ENCODE measurements at places on chromosomes 4 and X.

GRCh38 chr4:143514497-143514896 lies 995 bp downstream of the SMARCA5 start:
- DNase-seq: peak; percentile 14

DNA sequence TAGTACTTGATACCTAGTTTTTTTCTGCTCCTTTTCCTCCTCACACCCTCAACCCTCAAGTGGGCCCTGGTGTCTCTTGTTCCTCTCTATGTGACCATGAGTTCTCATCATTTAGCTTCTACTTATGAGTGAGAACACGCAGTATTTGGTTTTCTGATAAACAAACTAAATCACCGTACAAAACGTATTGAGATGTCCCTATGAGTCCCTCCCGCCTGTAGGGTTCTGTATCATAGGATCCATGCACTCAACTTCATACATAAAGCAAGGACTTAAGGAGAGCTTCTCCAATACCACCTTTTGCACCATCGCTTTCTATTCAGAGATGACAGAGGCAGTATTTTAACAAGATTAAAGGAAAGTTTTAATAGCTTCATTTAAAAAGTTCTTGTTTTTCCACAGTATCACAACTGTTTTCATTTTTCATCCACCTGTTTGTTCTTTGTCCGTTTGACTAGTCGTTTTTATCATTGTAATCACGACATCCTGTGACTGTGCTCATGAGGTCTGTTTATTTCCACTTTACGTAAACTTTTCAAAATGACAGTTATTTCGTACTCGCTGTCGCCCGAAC lies 457 bp upstream of the RAB9A start:
- DNase-seq: no peak

DNA sequence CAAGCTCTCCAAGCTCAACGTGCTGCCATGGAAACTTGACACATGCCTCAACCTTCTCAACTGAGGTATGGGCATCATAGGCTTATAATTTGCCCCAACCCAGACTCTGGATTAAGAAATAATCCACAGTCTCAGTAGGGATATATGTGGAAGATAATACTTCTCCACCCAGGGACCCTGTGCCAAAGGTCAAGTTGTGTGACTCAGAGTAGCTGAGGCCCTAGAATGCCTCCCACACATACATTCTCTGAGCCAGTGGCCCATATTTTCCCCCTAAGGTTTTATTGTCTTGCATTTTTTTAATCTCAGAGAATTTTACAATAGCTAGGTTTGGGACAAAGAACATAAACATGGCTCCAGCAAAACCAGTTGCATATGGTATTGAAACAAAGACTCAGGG lies 283.1 kb downstream of the IDS start:
- no peak for DNase-seq

DNA sequence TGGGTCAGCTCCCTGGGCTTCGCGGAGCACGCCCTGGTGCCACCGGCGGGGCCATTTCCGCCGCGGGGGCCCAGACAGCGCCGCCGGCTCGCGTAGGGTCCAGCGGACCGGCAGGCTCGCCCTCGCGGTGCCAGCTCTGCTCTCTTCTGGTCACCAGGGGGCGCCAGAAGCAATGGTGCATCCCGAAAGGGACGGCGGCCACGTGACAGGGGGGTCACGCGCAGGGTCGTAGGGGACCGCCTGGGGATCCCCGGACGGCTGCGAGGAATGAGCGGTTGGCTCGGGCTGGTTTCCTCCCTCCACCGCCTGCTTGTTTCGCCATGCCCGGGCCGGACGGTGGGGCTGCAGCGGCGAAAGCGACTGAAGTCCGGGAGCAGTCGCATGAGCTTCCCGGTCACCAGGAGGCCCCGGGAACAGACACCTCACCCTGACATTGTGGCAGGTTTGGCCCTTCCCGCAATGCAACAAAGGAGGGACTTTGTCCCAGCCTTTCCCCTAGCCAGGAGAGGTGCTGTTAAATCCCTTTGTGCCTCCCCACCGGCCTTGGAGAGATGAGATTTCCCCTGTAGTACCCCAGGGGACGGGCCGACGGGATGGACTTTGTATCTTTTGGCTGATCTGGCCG lies 15.8 kb downstream of the ZCCHC12 start:
- DNase-seq: peak; percentile 40

DNA sequence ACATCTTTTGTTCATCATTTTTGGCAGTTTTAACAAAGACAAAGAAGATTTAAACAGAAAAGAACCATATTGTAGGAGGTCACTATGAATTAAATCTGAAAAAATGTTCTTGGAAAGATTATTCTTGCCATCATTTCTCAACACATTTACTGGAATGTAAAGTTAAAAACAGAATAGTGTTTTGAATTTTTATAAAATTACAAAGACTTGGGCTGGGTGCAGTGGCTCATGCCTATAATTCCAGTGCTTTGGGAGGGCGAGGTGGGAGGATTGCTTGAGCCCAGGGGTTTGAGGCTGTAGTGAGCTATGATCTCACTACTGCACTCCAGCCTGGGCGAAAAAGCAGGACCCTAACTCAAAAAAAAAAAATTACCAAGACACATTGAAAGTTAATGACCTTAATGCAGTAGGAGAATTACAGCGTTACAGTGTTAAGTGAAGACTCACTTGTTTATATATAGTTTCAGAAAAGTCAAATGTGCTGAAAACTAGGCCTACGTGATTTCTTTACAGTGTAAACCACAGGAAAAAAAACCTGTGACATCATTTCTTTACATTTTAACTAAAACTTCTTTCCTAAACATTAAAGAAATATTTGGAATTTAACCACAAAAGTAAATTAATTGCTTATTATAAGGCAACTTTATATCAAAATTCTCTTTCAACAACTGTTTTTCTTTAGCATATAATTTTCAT lies 7.9 kb downstream of the FAM13A start:
- DNase-seq: no peak

- DNase-seq: no peak
Measured at GRCh38 chr4:25580633-25581467, 74.8 kb upstream of the SLC34A2 start.

DNA sequence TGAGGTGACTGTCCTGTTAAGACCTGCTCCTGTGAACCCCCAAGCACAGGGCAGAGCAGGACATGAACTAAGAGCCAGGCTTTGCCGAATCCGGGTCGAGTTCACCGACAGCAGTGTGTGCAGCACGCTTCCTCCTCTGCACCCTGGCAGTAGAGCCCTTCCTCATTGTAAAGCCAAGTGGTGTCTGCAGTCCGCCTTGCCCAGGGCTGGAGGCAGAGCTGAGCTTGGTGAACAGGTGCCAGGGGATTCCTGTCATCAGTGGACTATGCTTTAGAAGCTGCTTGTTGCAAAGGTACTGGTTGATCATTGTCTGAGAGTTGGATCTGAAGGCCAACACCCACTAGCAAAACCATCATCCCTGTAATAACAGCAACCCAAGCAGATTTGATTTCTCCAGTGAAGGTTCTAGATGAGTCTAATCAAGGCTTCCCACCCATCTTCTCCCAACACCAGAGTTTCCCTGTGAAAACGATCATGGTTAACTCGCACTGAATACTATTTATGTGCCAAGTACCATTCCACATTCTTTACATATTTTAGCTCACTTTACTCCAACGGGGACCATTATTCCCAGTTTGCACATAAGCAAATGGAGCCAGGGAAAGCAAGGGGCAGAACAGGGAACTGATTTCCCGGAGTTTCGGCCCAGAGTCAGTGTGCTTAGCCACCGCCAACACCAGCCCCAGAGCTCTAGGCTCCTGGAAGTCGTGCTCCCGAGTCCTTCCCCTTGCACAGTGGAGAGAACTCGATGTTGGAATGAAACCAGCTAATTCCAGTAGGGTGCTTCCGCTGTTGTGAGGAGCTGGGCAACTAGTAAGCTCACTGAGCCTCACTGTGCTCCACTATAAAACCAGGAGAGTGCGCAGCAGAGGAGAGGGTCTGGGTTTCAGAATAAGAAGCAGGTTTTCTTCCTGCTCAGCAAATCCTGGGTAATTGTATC lies 1.4 kb upstream of the SLC34A2 start:
- no peak for DNase-seq

DNA sequence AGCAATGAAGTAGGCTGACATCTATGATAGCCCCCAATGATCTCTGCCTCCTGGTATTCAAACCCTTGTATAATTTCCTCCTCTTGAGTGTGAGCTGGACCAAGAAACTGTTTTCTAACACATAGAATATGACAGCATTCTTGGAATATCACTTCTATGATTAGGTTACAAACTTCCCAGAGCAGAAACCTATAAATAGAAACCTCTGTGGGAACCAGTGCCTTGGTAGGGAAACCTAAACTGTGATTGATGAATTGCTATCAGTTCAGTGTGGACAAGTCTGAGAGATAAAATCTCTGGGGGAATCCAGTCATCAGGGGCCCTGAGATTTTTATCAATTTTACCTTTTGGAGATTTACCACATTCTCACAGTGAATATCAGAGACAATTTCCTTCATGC lies 756.5 kb upstream of the AGA start:
- no peak for DNase-seq

DNA sequence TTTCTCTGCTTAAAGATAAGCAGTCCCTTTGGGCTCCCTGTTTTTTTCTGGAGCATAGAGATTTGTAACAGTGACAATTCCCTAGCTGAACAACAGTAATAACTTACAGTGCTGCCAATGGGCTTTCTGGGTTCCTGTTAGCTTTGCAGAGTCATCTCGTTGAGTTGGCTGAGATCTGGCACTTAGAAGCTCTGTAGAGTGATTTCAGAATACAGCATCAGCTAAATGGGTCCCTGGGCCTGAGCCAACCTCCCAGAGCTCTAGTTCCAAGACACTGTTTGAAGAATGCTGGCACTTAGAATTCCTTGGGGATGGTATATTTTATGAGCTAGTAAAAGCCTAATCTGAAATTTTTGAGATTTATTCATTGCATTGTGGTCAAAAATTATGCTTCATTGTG lies 43.5 kb upstream of the SERTM2 start:
- no peak for DNase-seq

DNA sequence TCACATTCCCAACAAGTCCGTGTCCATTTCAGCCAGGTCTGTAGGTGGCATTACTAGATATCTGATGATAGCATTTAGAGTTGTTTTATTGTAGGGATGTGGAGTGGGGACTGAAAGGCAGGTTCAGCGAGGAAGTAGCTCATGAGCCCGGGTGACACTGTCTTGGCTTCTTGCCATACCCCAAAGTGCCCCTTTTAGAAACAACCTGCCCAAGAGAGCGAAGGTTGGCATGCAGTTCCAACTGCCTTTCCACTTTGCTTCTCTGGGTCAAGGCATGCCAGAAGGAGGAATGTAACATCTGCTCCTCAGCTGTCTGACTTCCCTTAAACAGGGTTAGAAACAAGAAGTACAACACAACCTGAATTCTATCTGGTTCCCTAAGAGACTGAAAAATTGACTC lies 9.0 kb downstream of the GRIA3 start:
- no peak for DNase-seq

DNA sequence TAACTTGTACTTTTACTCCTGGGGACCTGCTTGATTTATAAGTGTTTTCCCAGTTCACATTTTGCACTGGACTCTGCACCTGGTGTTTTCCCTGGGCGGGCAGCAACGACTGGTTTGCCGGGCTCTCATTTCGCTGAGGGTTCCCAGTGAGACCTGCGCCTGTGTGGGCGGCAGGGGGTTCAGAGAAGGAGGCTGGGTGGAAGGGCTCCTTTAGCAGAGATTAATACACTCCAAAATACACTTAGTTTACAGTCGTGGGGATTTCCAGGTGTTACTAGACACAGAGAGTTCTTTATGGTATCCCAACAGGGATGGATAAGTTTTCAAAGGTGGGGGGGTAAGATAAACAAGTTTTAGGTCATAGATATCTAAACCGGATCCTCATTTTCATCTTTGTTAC lies 53.0 kb upstream of the SHISA3 start:
- no peak for DNase-seq

DNA sequence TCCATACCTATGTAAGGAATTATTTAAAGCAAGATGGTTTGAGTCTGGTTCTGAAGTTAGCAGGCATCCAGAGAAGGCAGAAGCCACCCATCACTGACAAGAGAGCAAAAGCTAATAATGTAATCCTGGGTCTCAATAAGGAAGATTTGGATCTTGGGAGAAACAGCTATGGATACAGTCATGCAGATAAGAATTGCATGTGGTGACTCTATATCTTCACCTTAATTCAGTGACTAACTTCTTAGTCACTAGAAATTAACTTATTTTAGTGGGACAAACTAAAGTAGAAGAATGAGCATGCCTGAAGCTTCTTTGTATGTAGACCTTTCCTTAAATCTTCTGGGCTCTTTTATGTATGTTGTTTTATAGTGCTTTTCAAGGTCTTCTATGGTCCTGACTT lies 66.6 kb downstream of the ATP10D start:
- DNase-seq: no peak

- DNase-seq: no peak
Measured at GRCh38 chr4:14178421-14178820, 550.9 kb upstream of the BOD1L1 start.

- no peak for DNase-seq
Measured at GRCh38 chr4:130422261-130422660, 1326.3 kb downstream of the C4orf33 start.

DNA sequence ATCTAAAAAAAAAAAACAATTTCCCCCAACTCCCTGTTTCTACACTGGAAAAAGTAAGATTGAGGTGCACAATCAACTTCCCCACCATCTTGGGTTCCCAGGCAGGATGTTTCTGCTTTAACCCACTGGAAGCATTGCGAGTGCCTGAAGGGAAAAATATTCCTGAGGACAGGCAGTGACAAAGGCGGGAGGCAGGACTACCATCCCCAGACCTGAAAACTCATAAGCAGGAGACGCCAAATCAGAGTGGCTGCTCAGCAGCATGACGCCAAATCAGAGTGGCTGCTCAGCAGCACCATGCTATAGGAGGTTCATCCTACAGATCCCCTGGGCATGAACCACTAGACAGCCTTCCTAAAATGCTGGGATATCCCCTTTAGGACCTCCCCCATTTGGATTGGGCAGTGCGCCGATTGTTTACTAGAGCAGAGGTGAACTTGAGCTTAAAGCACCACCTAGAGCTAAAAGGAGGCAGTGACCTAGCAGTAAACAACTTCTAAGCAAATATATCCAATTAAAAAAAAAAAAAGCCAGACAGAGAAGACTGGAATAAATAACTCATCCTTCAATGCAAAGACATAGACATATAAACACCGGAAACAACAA lies 35.0 kb upstream of the GK start:
- no peak for DNase-seq

DNA sequence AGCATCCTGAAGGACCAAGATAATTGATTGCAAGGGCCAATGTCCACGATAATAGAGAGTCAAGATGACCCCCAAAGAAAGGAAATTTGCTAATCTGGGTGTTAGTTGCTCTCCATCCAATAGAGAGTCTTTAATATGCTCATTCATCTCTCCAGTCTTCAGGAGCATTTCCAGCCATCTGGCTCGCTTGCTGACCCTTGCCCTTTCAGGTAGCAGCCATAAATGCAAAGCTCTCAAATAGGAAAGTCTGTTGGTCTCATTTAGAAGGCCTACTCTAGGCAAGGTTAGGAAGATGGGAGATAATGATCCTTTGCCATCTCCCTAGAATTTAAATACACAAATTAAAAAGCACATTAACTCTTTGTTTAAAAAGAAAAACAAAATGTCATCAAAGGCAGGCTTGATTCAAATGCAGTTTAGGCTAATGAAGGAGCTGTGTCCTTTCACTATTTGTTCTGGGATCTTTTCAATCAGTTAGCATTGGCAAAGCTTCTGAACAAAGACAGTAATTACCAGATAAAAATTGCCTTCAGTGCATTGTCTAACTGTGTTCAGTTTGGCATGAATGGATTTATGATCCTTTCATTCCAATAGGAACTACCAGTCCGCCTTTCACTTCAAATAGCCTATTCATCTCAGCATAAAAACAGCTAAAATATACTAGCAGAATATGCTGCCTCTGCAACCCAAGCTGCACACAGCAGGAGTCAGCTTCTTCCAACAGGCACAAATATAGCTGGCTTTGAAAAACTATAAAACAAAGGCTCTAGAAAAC lies 49.6 kb upstream of the ATXN3L start:
- no peak for DNase-seq

- DNase-seq: no peak
Measured at GRCh38 chr4:182831376-182831775, 85.8 kb downstream of the DCTD start.

Data from HS-27A (cell line).